ENCODE measurements at places on chromosomes 1 and 21.

- no peak for DNase-seq
Measured at GRCh38 chr1:46211051-46211450, 7.9 kb downstream of the LURAP1 start.

GRCh38 chr21:17495680-17496079 is 17.2 kb upstream of the CXADR start:
- no peak for DNase-seq

GRCh38 chr1:208243527-208243966 is 637 bp downstream of the PLXNA2 start:
- no peak for DNase-seq

DNA sequence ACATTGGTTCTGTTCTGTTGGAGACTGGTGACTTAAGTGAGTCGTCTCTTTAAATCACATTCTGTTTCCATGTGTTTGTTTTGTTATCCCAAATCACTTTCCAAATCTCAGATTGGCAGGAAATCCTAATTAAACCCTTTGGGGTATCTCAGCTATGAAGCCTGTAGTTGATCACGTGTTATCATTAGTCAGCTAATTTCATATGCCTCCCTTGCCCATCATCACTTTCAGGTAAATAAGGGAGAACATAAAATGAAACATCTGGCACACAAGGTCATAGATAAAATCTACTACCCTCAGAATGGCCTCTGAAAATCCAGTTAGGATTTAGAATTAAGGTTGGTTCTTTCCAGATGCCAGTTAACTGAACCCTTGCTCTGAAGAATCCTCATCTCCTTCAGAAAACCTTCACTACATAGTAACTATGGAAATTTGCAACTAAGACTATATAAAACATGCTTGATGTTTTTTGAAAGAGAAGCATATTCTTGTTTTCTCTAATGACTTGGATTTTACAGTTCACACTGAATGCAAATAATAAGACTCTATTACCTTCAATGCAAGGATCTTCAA is 401.5 kb downstream of the DSCAM start:
- no peak for DNase-seq

DNA sequence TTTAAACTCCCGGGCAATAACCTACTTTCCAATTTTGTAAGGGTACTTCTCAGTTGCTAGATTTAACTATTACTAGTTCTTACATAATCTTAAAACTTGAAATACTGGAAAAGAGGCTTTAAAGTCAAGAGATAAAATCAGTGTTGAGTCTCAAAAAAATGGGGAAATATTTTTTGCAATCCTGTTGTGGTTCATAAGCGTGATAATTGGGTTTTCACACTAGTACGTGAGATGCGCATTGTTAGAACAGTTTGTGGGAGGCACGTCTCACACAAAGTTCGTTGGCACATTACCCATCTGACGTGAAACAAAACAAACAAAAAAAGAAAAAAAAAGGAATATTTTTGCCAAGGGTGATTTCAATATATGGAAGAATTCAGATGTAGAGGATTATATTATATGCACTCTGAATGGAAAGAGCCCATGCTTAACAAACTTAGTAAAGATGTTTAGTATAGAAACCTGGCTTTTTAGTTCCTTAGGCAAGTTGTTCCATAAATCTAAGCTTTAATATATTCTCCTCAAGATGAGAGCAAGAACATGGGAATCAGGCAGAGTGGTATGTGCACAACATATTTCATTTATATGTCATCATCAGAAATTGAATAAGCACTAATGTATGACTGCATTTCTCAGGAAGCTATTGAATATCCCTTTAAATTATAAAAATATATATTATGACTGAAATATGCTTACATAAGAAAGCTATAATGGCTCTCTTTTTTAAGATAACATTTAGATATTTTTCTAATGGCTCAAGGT is 73.9 kb upstream of the TNFSF4 start:
- DNase-seq, result no peak

GRCh38 chr21:43950936-43951335 is 61.2 kb upstream of the TRAPPC10 start:
- no peak for DNase-seq

DNA sequence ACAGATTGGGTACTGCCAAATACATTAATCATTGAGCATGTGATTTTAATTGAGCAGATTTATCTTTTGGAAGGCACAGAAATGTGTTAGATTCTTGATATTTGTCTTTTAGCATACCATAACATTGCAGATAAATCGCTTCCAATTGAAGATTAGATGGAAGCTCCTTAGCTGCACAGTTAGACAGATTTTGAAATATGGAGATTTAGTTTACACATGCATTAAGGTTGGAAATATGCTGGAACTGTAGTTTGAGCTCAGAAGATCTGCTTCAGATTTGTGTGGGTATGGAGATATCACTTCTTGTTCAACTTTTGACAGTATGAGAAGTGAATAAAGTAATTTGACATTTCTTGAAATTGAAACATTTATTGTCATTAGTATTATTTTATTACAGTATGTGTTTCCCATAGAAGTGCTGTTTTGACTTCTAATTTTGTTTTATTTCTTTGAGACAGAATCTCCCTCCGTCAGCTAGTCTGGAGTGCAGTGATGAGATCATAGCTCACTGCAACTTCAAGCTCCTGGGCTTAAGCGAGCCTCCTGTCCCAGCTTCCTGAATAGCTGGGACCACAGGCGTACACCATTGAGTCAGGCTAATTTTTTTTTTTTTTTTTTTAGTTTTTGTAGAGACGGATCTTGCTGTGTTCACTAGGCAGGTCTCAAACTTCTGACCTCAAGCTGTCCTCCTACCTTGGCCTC is 29.1 kb downstream of the THRAP3 start:
- no peak for DNase-seq

DNA sequence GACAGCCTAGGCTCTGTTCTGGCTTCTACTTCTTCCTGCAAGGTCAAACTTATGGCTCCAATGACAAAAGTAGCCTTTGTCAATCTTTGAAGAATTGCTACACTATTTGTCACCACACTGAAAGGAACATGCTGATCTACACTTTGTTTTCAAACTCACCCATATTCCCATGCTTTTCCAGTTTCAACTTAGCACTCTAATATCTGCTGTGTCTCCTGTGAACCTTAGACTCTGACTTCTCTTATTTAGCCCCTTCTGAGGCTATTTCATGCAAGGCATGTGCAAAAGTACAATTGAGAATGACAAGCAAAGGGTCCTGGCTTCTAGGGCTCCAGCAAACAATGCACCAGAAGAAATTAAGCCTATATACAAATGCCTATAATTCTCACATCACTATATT is 374.9 kb downstream of the VAV3 start:
- no peak for DNase-seq

DNA sequence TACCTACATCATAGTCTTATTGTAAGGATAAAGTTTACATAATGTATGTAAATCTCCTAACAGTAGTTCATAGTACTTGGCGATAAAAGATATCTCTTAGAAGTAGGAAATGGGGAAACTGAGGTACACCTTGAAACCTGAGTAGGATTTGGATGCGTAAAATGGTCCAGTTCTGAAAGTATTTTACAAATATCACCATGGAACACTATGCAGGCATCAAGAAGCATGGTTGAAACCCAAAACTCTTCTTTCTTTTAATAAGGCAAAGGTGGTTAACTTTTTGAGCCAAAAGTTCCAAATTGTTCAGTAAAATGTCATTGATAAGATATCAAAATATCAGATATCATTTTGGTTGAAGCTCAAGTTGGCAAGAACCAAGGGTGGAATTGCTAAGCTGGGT is 46.0 kb downstream of the ROR1 start:
- DNase-seq, result no peak

DNA sequence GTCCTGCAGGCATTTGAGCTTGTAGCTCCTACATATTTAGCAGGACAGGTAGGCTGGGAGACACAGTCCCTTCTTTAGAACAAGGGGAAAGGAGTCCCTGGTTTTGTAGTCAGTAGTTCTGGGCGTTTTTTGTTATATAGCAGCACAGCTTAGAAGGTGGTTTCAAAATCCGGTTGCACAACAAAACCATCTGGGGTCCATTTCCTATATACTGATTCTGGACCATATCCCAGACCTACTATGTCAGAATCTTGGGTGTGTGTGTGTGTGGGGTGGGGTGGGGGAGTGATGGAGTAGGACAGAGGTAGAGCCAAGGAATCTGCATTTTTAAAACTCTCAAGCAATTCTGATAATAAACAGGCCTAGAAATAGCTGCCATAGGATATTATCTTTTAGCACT is 21.6 kb downstream of the METTL13 start:
- no peak for DNase-seq

DNA sequence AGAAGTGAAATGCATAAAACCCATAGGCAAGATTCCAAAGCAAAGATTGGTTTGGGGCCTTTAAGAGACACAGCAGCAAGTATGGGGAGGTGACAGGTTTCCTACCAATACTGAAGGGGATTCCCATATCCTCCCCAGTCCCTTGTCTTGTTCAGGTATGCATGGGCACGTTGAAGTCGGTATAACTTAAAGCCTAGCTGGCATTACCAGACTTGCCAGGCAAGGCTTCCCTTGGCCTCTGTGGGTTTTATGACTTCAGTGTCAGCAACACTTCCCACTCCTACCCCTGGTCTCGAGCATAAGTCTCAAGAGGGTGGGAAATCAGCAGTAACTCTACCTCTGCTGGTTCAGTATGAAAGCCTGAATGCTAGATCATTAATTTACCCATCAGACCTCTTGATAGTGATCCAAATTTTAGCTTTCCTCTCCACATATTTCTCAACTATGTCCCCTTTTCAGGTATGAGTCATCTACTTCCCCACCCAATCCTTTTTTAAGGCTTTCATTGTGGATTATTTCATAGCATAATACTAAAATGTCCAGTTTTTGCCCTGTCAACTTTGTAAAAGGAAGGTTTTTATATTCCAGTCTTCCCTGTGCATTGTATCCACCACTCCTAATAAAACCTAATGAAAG is 6.8 kb downstream of the CYP4X1 start:
- DNase-seq, result no peak

GRCh38 chr1:173496757-173497320 is 19.7 kb downstream of the PRDX6 start:
- no peak for DNase-seq

- no peak for DNase-seq
Measured at GRCh38 chr1:91697861-91698260, 188.1 kb downstream of the TGFBR3 start.

DNA sequence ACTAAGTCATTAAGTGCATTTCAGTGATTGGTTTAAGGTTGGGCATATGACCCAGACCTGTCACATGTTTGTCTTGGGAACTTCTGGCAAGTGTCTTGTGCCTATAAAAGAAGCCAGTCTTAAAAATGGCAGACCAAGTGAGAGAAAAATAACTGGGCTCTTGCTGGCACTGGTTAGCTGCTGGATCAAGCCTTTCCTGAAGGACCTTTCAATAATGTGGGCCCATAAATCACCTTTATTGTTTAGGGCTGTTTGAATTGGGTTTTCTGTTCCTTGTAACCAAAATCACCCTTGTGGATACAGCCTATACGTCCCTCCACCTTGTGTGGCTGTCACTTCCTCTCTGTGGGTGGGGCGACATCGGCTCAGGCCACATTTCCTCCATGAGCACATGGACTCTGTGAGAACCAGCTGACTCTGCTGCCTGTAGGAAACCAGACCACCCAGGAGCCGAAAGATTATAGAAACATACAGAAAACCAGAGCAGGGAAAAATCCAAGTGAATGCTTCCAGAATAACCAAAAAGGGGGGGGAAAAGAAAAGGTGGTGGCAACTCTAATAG is 25.6 kb upstream of the WNT4 start:
- no peak for DNase-seq

- no peak for DNase-seq
Measured at GRCh38 chr1:197171531-197171930, 25.1 kb upstream of the ASPM start.

GRCh38 chr1:28973596-28974421 is 59.4 kb downstream of the EPB41 start:
- DNase-seq, result no peak

- DNase-seq, result no peak
Measured at GRCh38 chr1:85692730-85693314, 15.4 kb downstream of the ZNHIT6 start.

- no peak for DNase-seq
Measured at GRCh38 chr1:43783671-43784205, 76.4 kb downstream of the ST3GAL3 start.

- DNase-seq, result no peak
Measured at GRCh38 chr1:183982172-183982963, 55.2 kb downstream of the COLGALT2 start.

DNA sequence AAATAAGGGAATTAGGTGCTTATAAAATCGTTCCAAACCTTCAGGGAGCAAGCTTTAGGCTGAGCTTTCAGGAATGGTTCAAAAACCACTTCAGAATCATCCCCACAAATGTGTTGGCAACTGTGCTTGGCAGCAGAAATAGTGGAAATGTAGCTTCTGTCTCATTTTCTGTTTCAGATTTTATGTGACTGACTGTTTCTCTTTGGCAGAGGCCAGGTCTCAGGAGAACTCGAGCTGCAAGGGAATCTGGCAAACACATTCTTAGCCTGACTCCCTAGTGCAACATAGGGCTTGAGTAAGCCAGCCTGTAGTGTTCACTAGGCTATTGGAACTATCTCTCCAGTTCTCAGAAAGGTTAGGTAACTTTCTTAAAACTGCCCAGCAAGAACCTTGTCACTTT is 128.6 kb downstream of the PLA2G4A start:
- no peak for DNase-seq

GRCh38 chr1:228452194-228453021 is 34.8 kb upstream of the RNF187 start:
- no peak for DNase-seq

GRCh38 chr1:157600236-157600635 is 2.4 kb upstream of the FCRL4 start:
- DNase-seq, result no peak

DNA sequence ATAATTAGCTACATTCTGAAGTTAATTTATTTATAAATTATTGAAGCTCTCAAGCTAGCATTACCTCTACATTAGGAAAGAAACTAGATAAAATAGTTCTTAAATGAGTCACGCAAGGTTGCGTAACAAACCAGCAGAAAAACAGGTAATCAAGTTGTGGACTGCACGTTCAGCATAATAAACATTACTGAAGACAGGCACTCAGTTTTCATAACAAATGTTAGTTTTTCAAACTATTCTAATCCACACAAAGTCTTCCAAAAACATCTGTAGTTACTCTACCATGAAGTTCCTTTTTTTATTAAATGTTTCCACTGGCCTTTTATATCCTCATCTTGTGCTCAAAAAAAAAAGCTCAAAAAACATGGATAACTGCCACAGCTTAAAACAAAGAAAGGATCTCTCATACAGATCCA is 1.3 kb downstream of the TOR1AIP2 start:
- no peak for DNase-seq

All from cardiac septum (tissue), 1 donor.